ENCODE measurements at places on chromosomes 1 and 21.

- DNase-seq = no peak
These were observed 48.9 kb downstream of the ATP6V1G3 start for GRCh38 chr1:198491596-198491995.

DNA sequence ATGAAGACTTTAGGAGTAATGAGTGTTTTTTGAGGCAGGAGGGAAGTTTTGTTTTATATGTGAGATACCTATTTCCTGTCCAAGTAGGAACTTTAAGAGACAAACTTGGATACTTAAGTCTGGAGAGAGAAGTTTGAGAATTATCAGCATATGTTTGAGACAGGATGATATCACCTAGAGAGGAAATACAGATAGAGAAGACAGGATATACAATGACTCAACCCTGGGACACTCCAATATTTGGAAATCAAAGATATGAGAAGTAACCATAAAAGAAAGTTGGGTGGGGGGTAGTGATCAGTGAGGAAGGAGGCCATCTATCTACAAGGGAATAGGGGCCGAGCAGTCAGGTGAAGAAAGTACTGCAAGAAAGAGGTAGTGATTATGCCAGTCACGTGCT, 6.5 kb downstream of the LCE7A start:
- DNase-seq = no peak

DNA sequence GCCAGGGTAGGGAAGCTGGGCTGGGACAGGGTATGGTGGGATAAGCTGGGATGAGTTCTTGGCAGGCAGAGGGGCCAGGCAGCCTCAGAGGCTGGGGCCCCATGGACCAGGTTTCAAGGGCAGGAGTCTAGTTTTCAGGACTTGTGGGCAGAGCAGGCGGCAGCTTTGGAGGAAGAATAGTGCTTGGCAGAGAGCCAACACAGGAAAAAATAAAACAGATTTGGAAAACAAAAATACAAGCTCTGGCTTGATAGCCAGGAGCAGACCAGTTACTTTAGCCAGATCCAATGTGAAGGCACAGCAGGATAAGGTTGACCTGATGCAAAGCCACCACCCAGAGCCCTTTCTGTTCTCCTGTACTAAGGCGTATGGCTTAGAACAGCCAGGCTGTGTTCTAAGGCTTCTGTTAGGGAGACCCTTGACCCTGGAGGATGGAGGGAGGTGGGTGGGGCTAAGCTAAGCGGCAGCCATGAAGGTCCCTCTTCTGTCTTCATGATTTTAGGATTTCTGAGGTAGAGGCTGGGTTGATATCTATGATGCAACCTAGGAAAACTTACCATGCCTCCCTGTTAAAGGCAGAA, 5.5 kb downstream of the TRAF5 start:
- DNase-seq = no peak

DNA sequence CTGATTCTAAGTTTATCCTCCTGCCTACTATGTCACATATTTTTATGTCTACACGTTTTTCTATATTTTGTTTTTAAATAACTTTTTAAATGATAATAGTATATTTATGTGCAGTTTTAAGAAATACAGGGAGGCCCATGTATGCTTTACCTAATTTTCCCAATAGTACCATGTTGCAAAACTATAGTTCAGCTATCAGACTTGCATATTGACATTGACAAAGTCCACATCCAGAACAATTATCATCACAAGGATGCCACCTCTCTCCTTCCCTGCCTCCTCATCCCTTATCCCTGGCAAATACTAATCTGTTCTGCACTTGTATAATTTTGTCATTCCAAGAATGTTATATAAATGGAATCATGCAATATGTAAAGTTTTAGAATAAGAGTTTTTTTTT, 90.9 kb downstream of the CRB1 start:
- DNase-seq = no peak

DNA sequence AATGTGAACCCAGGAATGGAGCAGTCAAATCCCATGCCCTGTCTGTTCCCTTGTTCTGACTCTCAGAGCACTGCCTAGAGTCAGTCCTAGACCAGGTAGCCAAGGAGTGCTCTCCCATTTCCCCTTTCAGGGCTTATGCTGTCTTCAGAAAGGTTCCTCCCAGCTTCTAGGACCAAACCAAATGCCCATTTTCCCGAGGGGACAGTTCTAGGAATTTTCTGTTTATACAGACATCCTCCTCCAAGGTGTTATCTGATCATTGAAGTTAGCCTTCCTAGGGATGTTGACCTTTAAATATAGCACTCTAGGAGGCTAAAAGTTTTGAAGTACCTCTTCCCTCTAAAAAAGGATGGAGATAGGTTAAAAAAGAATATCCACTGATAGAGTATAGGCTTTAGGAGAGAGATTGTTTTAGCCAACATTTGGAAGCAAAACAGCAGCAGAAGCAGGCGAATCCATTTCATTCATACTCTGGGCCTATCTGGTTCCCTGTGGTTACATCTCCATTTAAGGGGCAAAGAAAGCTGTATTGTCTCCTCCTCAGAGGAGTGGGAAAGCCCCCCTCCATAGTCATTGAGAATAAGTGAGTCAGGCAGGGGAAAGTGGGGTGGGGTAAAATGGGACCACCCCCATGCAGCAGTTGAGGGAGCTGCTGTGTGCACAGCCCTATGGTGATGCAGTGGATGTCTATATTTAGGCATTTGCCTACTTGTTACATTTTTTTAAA, 126.5 kb downstream of the SPATA46 start:
- DNase-seq = no peak

- no peak for DNase-seq
These were observed 8.7 kb downstream of the GRHL3 start for GRCh38 chr1:24327891-24328290.

- DNase-seq = peak; percentile 100
These were observed 5.7 kb downstream of the LRRC71 start for GRCh38 chr1:156926175-156926574.

- DNase-seq = peak; percentile 97
These were observed 82.8 kb downstream of the DMRTB1 start for GRCh38 chr1:53541761-53542550.

GRCh38 chr1:48109390-48110013, 112.3 kb upstream of the TRABD2B start:
- DNase-seq = peak; percentile 45

DNA sequence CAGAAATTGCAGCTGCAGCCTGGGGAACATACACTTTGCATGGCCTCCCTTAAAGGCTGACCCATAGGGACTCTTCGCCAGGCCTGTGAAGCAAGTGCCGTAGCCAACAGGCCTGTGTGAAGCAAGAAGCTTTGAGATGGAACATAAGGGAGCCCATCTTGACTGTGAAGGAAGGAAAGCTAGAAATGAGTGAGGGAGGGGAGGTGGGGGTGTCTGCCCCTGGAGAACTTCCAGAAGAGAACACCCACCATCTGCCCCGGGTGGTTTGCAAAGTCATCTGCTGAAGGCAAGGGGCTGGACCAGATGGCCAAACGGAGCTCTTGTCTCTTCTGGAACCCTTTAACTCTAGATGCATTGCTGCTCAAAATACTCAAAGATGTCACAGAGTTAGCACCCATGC, 103.3 kb upstream of the GRIK3 start:
- no peak for DNase-seq

- DNase-seq = no peak
These were observed at the start of gene THEM5 for GRCh38 chr1:151853411-151853943. Gene THEM5 (minus strand): TSS chr1:151853712. CDS start chr1:151853565, 147 bp downstream.

DNA sequence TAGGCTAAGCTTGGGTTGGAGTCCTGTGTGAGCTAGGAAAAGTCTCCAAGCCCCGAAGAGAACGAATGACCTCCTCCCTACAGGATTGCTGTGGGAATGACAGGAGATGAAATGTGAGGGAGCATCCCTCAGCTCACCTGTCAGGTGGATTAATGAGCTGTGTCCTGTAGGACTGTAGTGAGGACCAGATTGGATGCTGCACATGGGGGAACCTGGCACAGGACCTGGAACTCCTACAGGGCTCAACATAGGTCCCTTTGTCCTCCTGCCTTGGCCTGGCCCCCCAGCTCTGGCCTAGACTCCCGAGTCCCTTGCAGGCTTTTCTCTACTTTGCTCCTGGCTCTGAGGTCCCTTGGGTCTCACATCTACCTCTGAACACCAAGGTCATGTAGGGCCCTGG, 155.7 kb downstream of the PTPRU start:
- DNase-seq = no peak

GRCh38 chr21:33493756-33494155, 2.2 kb upstream of the DNAJC28 start:
- DNase-seq = no peak

GRCh38 chr1:77026135-77026534, 158.9 kb downstream of the ST6GALNAC5 start:
- DNase-seq = no peak

Measured in M059J (cell line).